Fibroblast of skin of scalp (primary cell): ENCODE measurements at places on chromosomes 1 and 21.

DNA sequence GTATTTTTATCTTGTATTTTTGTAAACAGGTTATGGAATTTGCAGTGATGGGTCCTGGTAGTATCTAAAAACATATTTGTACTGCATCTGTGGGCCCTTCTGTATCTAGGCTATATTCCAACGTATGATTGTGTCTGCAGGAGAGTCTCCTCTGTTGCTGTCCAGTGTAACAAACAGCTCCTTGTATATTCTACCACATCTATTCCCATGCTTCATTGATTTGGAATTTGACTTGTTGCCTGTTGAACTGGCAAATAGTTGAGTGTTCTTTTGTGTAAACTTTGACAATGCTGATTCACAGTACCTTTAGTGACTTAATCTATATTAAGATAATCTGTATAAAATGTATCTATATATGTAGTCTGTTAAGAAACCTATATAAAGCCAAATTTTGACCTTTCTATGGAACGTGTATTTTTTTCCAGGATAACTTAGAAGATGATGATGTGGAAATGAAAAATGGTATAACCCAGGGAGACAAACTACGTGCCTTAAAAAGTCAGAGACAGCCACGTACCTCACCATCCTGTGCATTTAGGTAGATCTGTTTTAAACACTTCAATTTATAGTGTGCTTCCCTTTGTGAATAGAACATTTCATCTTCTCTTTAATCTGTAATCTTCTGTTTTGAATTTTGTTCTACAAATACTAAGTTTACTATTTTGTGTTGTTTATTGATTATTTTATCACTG lies 43.4 kb upstream of the GPR88 start:
- DNase-seq, result no peak

DNA sequence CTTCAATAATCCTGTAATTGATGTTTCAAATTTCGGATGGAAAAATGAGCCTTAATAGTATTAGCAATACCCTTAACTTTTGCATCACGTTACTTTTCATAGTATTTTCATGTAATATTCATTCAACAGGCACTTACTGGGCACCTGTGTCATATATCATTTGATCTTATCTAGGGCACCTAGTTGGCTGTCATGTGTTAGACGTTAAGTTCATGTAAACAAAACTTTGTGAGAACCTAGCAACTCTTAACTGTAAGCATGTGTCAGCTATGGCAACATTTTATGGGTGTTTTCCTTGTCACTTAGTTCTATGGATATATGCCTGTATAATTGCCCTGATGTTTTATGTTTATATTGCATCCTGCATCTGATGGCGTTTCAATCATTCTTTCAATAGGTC lies 777 bp downstream of the LAMC2 start:
- DNase-seq, result no peak

DNA sequence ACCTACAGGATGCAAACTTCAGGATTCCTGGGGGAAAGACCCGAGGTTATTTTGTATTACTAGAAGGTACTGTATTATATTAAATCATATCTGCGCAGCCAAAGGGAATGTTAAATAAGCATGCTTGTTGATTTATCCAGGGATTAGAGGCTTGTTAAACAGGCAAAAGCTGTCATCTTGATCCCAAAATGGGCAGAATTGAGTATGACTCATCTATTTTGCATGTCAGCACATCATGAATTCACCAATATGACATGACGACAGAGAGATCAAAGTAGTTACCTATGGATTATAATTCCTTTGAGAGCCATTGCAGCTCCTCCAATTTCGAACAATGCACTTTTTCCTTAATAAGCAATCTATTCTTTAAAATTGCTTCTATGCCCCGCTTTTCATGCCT lies 66.1 kb downstream of the TBX15 start:
- DNase-seq, result peak; percentile 31

DNA sequence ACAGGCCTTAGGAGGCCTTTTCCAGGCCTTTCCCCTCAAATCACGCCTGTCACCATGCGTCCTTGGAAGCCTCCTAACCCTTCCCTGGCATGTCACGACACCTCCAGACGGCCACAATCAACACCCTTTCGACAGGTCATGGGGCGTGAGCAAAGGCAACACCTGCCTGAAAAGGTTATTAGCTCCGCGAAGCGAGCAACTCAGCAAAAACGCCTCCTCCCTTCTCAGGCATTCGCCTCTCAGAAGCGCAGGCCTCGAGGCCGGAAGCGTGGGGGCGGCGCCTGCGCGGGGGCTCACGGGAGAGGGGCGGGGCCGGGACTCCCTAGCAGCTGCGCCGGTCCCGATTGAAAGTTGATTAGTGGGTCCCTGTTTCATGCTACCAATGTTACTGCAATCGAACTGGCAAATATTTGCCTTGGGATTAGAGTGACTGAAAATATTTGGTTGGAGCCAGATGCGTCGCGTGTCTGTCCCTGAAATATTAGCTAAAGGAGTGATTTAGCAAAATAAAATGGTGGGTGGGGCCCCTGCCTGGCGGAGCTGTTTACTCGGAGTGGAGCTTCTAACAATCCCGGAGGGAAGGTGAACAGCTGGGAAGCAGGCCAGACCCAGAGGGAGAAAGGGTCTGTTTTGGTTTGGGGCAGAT lies 44.9 kb downstream of the GFI1 start:
- no peak for DNase-seq

- DNase-seq, result peak; percentile 65
These were observed 520 bp downstream of the PLEKHN1 start for GRCh38 chr1:966704-967300.

DNA sequence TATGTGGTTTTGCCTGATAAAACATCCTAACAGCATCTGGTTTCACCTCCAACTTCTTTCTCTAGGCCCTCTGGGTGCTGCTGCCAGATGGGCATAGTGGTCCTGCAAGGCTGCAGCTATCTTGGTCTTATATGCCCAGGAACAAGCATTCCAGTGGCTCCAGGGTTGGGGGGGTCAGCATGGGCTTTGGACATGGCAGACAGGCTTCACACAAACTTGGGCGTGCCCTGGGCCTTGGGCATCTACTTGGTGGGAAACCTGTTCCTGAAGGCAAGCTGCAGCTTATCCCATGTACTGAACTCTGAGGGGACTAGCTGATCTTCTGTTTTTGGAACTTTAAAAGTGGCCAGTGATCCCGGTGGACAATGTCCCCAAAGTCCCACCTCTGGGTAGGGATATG lies 54.9 kb upstream of the ZNF678 start:
- DNase-seq, result no peak
